NCI-H69 (cell line): ENCODE measurements at places on chromosomes 5 and 9.

GRCh38 chr5:7589800-7590199 lies 193.9 kb downstream of the ADCY2 start:
- no peak for DNase-seq

DNA sequence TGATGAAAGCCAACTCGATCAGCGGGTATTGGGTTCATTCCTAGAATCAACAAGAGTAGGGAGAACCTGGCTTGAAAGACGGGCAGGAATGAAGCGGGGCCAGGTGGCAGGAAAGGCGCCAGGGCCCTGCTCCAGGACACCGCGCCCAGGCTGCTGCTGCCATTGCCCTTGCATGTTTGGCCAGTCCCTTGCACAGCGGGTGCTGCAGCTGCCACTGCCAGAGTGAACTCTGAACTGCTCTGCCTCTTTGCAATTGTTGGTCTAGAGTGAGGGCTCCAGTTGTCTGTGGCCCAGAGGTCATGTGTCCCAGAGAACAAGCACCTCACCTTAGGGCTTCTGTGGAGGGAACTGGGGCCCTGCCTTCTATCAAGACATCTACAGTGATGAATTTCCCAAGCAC lies 24.0 kb upstream of the CARTPT start:
- peak; percentile 37 for DNase-seq

GRCh38 chr9:73853549-73853948 lies 643.6 kb upstream of the RORB start:
- no peak for DNase-seq

DNA sequence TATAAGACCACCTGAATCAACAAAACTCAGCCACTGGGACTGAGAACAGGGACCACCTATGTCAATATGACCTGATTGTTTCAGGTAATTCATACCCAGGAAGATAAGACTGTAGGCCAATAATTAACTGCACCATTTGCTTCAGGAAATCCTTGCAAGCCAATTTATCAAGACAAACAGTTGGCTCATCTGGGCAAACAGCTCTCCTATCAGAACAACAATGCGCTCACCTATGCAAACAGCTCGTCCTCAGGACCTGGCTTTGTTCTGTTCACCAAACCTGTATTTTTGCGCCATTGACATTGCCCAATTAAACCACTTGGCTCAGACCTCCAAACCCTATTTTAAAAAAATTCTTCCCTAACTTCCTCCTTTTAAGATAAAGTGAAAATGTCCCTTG lies 92.3 kb upstream of the MARCHF11 start:
- peak; percentile 90 for DNase-seq

DNA sequence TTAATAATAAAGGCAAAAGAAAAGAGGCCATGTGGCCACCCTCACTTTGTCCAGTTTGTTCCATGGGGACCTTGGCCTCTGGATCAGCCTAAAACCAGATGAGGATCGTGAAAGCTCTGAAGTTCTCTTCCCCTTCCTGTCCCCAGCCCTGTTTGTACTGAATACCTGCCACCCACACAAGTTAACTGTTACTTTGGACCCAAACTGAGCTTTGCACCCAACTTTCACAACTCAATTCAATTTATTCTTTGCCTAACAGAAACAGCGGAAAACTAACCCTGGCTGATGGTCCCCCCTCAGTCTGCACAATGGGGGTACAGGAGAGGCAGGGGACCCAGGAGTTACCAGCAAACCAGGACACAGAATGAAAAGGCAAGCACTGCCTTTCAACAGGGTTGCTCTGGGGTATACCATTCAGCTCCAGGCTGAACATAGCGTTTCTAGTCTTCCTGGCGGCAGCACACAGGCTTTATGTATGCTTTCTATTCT lies 28.2 kb downstream of the ABCA1 start:
- no peak for DNase-seq

- DNase-seq: no peak
Observed at GRCh38 chr9:470552-471194, 256.0 kb downstream of the DOCK8 start.

- no peak for DNase-seq
Observed at GRCh38 chr9:131666774-131667173, 73.1 kb downstream of the RAPGEF1 start.

GRCh38 chr9:71630377-71630995 lies 137.8 kb downstream of the CEMIP2 start:
- DNase-seq: no peak
